Lower leg skin (tissue), 4 donors: ENCODE measurements at places on chromosomes 16 and 17. TPM values are rescaled to one million over a fixed set of nuclear protein-coding genes. Genes with fewer than 3 reads are reported as not detected.

GRCh38 chr17:9001559-9001958, 19.8 kb upstream of the NTN1 start:
- no peak for DNase-seq

GRCh38 chr16:83887564-83887963, 11.4 kb upstream of the MLYCD start:
- no peak for DNase-seq

DNA sequence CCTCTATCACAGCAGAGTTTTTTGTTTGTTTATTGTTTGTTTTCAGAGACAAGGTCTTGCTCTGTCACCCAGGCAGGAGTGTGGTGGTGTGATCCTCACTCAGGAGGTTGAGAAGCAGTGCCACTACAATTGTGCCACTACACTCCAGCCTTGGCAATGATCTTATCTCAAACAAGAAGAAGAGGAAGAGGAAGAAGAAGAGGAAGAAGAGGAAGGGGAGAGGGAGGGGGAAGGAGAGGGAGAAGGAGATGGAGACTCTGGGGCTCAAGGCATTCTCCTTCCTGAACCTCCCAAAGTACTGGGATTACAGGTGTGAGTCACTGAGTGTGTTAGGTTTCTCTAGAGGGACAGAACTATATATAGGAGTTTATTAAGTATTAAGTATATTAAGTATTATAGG, 17.1 kb upstream of the C17orf58 start:
- DNase-seq, result no peak

DNA sequence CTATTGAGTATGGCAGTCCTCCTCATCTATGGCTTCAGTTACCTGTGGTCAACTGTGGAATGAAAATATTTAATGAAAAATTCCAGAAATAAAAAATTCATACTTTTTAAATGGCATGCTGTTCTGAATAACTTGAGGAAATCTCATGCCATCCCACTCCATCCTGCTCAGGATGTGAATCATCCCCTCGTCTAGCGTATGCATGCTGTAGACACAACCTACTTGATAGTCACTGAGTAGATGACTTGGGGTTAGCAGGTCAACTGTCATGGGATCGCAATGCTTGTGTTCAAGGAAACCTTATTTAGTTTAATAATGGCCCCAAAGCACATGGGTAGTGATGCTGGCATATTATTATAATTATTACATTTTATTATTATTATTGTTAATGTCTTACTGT, 4.8 kb upstream of the VAC14 start:
- DNase-seq, result no peak

SLFN13 gene
- 4.1 TPM for total RNA-seq

CCDC78 gene
- not detected for total RNA-seq

CD300LF gene
- 0.13 TPM for total RNA-seq

ABCC6 gene
- total RNA-seq, result 0.97 TPM

GINS2 gene
- total RNA-seq, result 0.91 TPM
